ENCODE measurements at places on chromosomes 7 and 10.

GRCh38 chr10:115974351-115974750 lies 298.7 kb downstream of the GFRA1 start:
- H3K4me3 ChIP-seq: no peak overlapping the region
- H3K27me3 ChIP-seq: no peaks in the 10 kb centered on the region
- H3K36me3 ChIP-seq: no peaks in the 10 kb centered on the region

GRCh38 chr7:105521027-105521716 lies 899 bp downstream of the PUS7 start:
- H3K36me3 ChIP-seq: peaks cover 2% of the 10 kb centered on the region
- 0 out of 2 replicates have a peak, but pooled peaks cover 9% of the 10 kb centered on the region for H3K4me1 ChIP-seq
- no peaks in the 10 kb centered on the region for H3K27me3 ChIP-seq
- H3K4me3 ChIP-seq: peak overlapping the region; percentile 97
- peak; percentile 67 for DNase-seq

DNA sequence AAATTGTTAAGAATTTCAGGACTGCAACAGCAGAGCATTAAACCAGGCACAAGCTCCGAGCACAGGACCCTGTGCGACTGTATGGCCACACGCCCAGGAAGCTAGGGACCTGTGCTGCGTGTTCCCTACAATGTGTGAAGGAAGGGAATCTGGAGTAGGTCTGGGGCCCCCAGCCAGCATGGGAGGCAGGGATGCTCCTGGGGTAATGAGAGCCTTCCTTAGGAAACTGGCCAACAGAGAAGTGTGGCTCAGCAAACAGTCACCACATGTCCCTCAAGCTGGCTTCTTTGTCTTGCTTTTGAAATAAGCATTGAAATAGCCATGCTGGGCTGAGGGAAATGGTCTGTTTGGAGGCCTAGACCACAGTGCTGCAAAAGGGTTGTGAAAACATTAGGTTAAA lies 8.2 kb downstream of the BLNK start:
- H3K27ac ChIP-seq: no peak overlapping the region
- no peaks in the 10 kb centered on the region for H3K27me3 ChIP-seq
- DNase-seq: no peak

DNA sequence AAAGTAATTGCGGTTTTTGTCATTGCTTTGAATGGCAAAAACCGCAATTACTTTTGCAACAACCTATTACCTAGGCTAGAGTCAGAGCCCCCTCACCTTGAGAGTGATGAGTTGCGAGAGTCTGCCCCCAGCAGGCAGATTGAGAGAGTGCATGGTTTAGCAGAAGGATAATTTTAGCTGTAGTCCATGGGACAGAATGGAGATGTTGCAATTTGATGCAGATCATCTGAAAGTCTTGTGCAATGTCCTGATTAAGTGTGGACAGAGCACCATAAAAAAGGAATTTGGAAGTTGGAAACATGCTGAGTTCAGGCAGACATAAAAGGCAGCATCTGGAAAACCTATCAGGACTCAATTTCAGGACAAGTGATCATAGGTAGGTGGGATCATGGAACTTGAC lies 48.7 kb downstream of the GPR141 start:
- peak; percentile 42 for DNase-seq
- no peak overlapping the region for H3K27ac ChIP-seq
- no peaks in the 10 kb centered on the region for H3K27me3 ChIP-seq

DNA sequence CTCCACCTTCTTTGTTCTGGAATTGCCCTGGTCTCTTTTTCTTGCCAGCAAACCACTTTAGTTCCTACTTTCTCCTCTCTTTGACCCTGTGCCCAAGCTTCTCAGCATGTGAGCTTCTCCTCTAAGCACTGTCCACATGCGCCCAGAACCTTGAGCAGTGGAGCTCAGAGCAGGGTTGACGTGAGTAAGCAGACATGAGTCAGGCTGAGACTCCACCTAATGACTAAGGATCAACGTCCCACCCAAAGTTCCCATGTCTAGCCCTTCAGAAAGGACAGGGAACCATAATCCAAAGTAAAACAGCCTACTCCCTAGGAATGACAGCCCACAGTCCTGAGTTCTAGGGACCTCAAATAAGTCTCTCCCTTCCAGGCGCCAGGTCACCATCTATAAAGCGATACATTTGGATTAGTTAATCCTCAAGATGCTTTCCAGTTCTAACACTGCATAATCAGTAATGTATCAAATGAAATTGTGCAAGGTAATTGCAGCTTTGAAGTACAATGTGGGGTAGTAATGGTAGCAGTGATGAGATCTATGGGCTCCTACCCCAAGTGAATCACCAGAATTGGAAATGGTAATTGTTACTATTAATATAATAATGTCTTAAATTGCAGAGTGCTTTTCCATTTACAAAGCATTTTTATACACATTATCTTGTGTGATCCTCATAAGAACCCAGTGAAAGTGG lies 44.5 kb downstream of the KCNMA1 start:
- no peaks in the 10 kb centered on the region for H3K36me3 ChIP-seq
- H3K27me3 ChIP-seq: no peaks in the 10 kb centered on the region
- H3K27ac ChIP-seq: peak overlapping the region; percentile 41
- H3K4me3 ChIP-seq: no peak overlapping the region

- H3K4me1 ChIP-seq: peaks cover 36% of the 10 kb centered on the region
- DNase-seq: no peak
- no peaks in the 10 kb centered on the region for H3K36me3 ChIP-seq
- no peaks in the 10 kb centered on the region for H3K27me3 ChIP-seq
These were observed 41.7 kb upstream of the DUSP5 start for GRCh38 chr10:110456046-110456445.

DNA sequence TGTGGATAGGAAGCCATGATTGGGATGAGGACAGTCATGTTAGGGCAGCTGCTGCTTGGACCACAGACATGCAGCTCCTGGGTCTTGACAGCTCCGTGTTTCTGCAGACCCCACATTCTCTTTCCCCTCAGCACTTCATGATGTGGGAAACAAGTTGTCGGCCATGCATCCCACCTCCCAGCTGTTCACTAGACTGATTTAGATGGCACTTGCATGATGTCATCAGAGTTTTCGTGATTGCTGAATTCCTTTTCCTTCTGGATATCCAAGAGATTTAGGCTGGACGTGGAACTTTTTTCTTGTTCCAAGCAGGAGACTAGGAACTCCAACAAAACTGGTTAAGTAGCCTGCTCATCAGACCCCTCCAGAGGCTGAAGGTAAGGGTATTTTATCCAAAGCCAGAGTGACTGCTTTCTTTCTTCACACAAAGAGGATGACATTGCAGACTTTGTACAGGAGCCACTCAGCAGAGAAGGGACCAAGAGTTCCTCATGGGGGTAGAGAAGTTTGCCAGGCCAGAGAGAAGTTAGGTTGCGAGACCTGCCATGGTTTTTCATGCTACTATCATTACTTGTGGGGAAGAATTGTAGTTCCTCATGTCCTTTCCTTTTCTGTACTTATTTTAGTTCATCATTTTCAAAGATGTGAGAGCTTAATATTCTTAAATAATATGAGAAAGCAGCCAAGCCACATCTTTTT lies 117.7 kb upstream of the GJD4 start:
- H3K27ac ChIP-seq: no peak overlapping the region
- no peaks in the 10 kb centered on the region for H3K27me3 ChIP-seq
- DNase-seq: no peak
- peaks cover 3% of the 10 kb centered on the region for H3K36me3 ChIP-seq
- H3K4me1 ChIP-seq: no peaks in the 10 kb centered on the region

GRCh38 chr10:95646160-95646559 lies 10.4 kb downstream of the ALDH18A1 start:
- no peak for DNase-seq
- H3K27me3 ChIP-seq: no peaks in the 10 kb centered on the region
- H3K27ac ChIP-seq: no peak overlapping the region
- no peak overlapping the region for H3K4me3 ChIP-seq
- H3K36me3 ChIP-seq: peaks cover 7% of the 10 kb centered on the region
- H3K4me1 ChIP-seq: peaks cover 18% of the 10 kb centered on the region

DNA sequence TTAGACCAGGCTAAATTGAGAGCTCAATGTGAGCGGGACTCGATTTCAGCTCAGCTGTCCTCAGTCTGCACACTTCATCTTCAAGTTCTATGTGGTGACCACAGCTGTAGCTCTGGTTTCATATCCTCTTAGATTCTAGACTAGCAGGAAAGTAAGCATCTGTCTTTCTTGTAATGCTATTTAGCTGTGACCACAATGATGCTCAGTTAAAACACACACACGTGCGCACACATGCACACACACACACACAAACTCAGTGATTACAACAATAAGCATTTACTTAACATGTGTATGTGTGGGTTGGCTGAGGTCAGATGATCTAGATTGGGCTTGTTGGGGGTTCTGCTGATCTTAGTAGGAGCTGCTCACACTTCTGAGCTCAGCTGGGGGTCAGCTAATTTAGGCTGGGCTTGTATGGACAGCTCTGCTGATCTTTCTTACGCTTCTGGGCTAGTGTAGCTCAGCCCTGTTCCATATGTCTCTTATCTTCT lies 82.5 kb downstream of the ZNF365 start:
- H3K4me3 ChIP-seq: no peak overlapping the region
- H3K27ac ChIP-seq: no peak overlapping the region
- no peak for DNase-seq
- peaks cover 8% of the 10 kb centered on the region for H3K4me1 ChIP-seq

DNA sequence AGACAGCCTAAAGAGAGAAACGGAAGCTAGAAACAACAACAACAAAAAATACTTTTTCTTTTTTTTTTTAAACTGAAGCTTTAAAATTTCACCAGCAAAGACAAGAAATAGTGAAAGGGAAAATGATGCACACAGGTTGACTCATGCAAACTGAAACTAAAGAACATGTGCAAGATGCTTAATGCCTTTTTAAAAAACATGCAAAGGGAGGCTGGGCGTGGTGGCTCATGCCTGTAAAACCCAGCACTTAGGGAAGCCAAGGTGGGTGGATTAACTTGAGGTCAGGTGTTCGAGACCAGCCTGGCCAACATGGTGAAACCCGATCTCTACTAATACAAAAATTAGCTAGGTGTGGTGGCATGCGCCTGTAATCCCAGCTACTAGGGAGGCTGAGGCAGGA lies 15.1 kb upstream of the CUBN start:
- H3K4me1 ChIP-seq: peaks cover 34% of the 10 kb centered on the region
- no peaks in the 10 kb centered on the region for H3K27me3 ChIP-seq
- no peak for DNase-seq
- H3K4me3 ChIP-seq: no peak overlapping the region
- no peaks in the 10 kb centered on the region for H3K36me3 ChIP-seq

GRCh38 chr7:2604608-2605174 lies 27.1 kb upstream of the TTYH3 start:
- H3K36me3 ChIP-seq: no peaks in the 10 kb centered on the region
- H3K4me3 ChIP-seq: no peak overlapping the region
- H3K4me1 ChIP-seq: no peaks in the 10 kb centered on the region
- DNase-seq: no peak
